ENCODE measurements at places on chromosomes 2 and 18.

DNA sequence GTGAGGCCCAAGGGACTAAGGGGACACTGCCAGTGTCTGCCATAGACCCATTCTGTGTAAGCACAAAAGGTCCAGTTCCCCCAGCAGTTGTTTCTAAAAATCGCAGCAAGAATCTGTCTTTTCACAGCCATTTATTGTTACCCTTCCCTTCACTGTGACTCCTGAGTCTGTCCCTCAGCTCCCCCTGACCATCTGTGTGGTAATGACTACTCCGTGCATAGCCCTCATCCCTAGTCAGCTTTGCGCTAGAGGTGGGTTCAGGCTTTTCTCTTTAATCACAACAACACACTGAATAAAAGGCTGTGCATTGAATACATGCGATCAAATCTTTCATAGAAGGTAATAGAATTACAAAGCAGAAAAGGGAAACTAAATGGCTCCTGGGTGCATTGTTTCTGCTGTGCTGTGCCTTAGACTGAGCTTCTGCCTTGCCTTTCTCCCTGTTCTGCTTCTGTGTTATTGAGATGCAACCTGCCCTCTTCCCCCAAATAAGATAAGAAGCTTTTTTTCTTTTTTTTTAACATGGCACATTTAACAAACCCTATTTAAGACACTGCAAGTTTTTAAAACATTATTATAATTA lies 836.0 kb upstream of the CDH2 start:
- DNase-seq: no peak

DNA sequence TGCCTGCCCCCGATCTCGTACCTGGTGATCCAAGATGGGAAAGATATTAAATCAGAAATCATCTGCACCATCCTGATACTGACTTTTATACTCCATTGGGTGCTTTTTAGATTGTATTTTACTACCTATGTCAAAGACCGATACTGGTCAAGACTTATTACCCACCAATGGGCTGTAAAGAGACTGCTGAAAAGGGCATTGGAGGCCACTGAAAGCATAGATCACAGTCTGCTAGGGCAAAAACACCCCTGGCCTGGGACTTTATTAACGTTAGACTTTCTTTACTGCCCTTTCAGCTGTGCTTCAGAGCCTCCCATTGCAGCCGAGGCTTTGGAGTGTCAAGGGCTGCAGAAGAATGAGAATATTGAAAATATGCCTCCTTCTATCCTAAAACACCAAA lies 472.8 kb upstream of the DDX18 start:
- DNase-seq: no peak

GRCh38 chr18:23094411-23095190 lies 40.7 kb upstream of the CABLES1 start:
- DNase-seq: no peak

GRCh38 chr2:199883474-199884212 lies 27.4 kb upstream of the C2orf69 start:
- DNase-seq: no peak

Measured in activated effector memory CD4-positive, alpha-beta T cell treated with Interleukin-2 at 50 U/mL for 16 hours (primary cell).